ENCODE measurements at places on chromosomes 16 and 17. TPM values are rescaled to one million over a fixed set of nuclear protein-coding genes. Genes with fewer than 3 reads are reported as not detected.

Gene MMD
- total RNA-seq = 36.0 TPM

Gene SHISA6
- total RNA-seq = 1.5 TPM

Gene KRTAP1-1
- not detected for total RNA-seq

Gene HNF1B
- total RNA-seq = not detected

Gene ZNF205
- total RNA-seq = 25.8 TPM

Gene FAAP100
- total RNA-seq = 26.1 TPM

Gene NHLRC4
- total RNA-seq = 1.1 TPM

Gene CCP110
- total RNA-seq = 16.1 TPM

Gene AOC2
- total RNA-seq = 0.81 TPM

Gene CMTM1
- total RNA-seq = 0.89 TPM

GRCh38 chr17:56793957-56794356 is 39.8 kb downstream of the C17orf67 start:
- ATAC-seq = no peak

DNA sequence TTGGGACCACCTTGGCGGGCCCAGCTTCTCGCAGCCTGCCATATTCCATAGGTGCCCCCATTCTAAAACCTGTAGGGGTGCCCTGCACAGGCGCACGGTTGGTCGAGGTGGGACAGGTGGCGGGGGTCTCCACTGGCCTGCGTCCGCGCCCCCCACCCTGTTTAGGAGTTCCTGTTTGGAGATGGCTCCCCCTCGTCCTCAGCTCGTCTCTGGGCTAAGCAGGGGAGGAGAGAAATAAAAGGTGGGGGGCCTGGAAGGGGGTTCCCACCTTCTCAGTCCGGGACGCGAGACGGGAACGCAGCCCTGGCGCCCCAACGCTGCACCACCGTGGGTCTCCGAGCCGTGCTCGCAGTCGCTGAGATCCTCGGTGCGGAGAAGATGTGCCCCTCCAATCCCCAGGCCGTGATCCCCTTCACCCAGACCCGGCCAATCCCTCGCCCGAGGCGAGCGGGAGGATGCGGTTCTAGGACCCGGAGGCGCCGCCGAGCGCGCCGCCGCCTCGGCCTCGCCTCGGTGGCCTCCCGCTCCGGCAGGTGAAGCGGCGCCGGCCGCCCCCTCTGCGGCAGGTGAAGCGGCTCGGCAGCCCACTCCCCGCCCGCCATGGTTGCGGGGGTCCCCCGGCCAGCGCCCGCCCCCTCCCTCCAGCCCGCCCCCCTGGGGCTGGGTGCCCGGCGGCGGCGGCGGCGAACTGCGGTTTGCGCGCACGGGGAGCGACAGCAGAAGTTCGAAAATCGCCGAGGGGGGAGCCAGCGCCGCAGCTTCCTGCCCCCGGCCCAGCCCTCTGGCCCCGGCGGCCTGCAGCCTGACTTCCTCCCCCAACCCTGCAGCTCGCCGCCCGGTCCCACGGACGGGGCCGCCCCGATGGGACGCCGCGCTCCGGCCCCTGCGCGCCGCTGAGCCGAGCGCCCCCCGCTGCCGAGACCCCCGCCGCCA is at the start of gene FMNL1:
Gene FMNL1, plus strand, starts transcription at position 805 of the 933 bp plus-strand sequence. CDS start 240 bp downstream, outside the sequence.
- ATAC-seq = peak; percentile 29

DNA sequence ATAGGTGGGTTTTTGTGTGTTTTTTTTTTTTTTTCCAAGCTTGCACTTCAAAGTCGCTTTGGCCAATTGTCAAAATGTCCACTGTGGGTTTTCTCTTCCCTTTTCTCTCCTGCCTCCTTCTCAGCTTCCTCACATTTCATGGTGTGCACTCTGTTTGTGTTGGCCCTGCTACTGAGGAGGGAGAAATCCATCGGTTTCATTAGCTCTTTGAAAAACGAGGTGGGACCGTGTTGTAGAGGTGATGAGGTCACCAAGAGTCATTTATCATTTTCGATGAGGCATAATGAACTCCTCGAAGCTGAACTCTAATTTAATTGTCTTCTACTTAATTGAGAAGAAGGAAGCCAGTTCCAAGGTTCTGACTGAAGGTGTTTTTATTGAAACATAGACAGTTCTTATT is 174.4 kb upstream of the TOX3 start:
- no peak for ATAC-seq

DNA sequence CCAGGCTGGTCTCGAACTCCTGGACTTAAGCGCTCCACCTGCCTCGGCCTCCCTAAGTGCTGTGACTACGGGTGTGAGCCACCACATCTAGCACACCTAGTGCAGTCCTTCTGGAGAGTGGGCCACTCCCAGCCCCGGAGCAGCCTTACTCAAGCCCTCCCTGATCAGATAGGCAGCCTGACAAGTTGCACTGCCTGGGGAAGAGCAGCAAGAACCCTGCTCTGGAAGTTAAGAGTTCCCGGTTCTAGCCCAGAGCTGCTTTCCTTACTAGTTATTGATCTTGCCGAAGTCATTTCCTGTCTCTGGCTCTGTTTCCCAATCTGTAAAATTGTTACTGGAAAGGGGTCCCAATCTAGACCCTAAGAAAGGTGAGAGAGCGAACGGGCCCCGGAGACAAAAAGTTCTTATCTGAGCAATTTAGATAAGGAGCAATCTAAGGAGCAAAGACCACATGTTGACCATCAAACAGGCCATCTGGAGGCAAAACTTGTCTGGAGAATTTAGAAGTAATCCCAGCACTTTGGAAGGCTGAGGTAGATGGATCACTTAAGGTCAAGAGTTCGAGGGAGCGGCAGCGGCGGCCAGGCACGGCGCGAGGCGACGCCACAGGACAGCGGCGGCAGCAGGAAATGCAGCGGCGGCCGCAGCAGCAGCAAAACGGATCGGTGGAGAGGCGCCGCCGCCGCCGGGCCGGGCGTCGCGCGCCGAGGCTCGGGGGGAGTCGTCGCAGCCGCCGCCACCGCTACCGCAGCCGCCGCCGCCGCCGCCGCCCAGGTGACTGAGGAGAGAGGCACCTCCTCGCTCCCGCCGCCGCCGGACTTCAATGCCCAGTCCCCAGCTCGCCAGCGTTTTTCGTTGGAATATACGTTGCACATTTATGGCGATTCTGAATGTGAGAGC is 4.3 kb upstream of the NAGLU start:
- ATAC-seq = peak; percentile 38

DNA sequence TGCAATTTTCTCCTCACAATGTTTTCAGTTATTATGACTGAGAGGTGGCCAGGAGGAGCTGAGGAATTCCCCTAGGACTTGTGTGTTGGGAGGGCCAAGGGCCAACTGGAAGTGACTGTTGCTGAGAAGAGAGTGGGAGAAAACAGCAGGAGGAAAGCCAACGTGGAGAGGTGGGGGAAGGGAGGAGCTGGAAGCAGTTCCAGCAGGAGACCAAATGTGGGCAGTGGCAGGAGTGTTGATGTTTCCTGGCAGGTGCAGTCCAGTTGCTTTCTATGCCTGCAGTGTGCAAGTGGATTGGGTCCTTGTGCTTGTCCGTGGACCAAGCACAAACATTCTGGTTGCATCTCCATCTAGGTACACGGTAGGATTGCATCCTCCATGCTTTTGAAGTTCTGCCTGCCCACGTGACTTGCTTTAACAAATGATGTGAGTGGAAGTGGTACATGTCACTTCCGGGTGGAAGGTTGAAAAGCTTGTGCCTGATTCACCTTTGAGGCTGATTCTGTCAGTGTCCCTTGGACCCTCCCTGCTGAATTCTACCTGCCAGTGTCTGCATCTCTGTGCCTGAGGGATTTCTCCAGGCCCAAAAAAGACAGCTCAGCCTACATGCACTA is 54.7 kb upstream of the CRHR1 start:
- ATAC-seq = no peak

DNA sequence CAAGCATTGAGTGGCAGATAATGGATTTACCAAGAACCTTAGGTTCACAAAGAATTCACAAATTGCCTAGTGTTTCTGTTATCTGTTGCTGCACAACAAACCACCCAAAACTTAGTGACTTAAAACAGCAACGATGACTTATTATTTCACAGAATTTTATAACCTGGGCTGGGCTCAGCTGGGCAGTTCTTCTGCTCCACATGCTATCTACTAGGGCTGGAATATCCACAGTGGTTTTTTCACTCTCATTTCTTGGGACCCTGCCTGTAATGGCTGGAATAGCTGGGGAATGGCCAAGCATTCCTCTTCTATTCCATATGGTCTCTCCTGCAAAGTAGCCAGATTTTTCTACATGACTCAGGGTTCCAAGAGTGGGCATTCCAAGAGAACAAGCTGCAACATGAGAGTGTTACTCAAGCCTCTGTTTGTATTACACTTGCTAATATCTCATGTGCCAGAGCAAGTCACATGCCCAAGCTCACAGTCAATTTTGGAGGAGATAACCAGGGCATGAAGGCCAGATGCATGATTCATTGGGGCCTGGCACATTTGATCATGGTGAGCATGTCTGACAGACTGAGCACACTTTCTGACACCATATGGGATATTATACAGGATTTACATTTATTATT is 4.9 kb upstream of the PSMD7 start:
- ATAC-seq = no peak

DNA sequence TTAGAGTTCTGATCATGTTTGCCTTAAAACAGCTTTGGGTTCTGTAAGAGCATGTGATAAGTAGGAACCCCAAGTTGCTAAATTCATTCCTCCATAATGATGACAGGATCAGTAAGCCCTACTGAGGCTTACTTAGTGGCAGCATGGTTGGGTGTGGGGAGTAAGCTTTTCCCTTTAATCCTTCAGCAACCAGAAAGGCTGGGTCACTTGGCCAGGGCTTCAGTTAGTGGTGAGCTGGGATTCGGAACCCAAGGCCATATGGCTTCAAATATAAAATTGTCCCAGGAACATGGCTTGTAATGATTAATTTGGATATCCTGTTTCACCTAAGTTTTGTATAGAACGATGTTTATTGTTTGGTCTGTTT is 850 bp downstream of the GINS3 start:
- no peak for ATAC-seq

DNA sequence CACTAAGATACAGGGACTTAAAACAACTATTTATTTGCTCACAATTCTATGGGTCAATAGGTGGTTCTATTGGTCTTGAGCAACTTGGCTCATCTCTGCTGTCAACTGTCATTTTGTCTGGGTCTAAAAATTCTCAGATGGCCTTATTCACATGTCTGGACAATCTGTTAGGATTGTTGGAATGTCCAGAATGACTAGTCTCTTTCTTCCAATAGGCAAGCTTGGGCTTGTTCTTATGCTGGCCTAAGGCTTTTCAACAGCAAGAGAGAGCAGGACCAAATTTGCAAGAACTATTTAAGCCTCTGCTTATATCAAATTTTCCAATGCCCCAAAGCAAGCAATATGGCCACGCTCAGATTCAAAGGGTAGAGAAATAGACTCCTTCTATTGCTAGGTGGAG is 240.9 kb downstream of the KIF2B start:
- no peak for ATAC-seq

- ATAC-seq = no peak
Measured at GRCh38 chr17:82283208-82283749, 9.8 kb upstream of the CSNK1D start.

GRCh38 chr17:42818379-42818778 is 5.7 kb downstream of the BECN1 start:
- no peak for ATAC-seq

DNA sequence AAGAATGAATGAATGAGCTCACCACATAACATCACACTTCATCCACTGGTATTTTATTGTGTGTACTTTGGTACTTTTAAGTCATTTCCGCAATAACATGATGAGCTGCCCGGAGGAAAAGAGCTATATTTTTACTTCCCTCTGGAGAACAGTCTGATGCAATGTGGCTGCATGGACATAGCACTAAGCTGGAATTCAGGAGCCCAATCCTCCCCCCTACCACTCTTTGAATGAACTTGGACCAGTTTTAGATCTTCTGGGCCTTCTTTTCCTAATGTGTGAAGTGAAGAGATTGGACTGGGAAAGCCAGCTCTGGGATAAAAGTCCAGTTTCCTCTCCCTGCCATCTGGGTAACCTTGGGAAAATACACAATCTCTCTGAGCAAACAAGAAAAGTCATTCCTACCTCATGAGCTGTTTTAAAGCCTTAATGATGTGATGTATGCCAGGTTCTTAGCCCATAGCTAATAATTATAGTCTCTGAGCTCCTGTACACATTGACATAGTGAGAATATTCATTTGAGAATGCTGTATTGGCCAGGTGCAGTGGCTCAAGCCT is 79.3 kb downstream of the ABCC12 start:
- no peak for ATAC-seq

GRCh38 chr17:36608794-36609497 is 7.6 kb downstream of the MRM1 start:
- peak; percentile 53 for ATAC-seq

GRCh38 chr16:87581857-87582215 is 20.5 kb upstream of the JPH3 start:
- peak; percentile 95 for ATAC-seq

GRCh38 chr16:85798901-85799496 is 345 bp downstream of the EMC8 start:
- peak; percentile 23 for ATAC-seq

GRCh38 chr16:67897231-67897630 is 4.2 kb downstream of the PSKH1 start:
- peak; percentile 41 for ATAC-seq

DNA sequence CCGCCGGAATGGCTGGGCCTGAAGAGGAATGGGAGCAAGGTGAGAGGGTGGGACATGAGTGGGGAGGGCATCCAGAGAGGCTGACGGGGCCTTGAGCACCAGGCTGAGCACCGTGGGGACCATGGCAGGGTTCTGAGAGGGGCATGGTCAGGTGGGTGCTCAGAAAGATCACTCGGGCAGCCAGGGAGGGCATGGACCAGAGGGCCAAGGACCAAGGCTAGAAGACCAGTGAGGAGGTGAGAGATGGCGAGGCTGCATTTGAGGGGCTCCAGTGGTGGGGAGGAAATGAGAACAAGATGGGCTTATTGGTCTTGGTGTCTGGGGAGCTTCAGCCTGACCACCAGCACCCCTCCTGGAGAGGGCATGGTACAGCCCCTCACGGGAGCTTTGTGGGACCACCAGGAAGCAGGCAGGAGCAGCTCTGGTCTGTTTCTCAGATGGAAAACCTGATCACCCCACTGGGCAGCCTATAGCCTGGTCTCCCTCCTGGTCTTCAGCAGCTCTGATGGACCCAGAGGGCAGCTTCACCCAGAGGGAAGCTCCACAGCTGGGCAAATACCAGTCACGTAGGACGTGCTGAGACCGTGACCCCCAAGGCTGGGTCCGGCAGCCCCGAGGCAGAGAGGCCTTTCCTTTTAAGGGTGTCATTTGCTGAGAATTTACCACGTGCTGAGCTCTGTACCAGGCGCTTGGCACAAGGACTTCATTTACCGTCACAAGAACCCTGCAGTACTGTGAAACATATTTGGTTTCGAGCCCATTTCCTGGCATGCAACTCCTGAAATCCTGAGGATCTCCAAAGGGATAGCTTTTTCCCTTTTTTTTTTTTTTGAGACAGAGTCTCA is 11.4 kb upstream of the NCBP3 start:
- no peak for ATAC-seq

- no peak for ATAC-seq
Measured at GRCh38 chr17:4582101-4582501, 2.2 kb upstream of the SMTNL2 start.

- no peak for ATAC-seq
Measured at GRCh38 chr17:29090108-29090507, 47.2 kb downstream of the PIPOX start.

Data from gastroesophageal sphincter (tissue), 4 donors.